ENCODE measurements at places on chromosomes 6 and 20.

DNA sequence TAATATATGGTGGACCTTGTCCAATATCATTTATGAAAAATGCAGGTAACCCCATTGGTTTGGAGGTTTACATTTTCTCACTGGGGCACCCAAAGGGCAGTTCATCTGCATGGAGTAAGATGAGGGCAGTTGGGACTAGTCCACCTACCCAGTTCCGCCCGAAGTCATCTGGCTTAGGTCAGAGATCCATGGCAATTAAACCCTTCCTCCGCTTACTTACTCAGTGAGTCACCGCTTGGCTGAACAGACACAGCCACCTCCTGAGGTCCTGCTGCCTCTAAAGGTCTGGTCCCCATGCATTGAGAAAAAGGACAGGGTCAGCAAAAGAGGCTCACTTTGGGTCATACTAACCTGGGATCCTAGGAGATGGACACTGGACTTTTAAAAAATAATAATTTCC is 102.9 kb upstream of the PRL start:
- DNase-seq, result no peak

DNA sequence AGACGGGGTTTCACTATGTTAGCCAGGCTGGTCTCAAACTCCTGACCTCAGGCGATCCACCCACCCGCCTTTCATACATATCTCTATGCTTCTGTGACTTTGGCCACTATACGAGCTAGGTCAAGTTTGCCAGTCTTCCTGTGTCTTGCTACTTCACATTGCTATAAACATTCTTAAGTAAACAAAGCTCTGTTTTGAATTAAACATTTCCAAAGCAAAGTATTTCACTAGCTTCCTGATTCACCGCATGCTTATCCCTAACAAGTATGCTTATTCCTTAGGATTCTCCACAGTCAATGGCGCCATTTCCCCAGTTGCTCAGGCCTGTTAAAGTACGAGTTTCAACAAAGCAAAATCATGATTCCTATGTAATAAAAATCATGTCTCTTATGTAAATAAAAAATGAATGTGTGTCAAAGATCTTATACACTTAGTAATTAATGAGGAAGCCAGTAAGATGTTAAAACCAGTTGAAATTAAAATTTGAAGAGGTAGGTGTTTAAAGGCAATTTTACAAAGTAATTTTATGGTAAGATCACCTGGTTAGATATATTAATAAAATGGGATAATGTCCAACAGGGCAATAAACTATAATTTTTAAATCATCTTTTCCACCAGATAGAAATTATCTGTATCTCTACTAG is 88.5 kb downstream of the PRKN start:
- DNase-seq, result no peak

DNA sequence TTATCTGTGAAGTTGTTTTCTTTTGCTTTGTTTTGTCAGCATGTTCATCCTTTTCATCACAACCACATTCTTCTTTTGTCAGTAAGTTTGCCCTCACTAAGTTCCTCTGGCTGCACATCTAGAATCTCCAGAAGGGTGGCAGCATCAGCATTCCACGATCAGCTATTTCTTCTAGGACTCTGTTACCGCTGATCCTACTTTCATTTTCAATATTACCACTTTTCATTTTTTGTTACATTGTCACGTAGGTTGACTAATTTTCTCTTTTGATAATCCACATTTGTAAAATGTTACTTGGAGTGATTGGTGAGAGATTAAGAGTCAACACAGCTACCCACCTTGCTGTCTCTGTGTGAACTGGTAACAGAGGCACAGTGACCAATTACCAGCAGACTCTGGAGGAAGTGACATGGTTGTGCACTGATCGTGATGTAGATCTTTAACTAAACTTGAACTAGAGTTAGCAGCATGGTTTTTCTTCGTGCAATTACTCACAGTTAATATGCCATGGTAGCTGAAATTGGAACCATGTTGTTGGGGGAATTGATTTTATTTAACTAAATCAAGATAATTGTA is 307.9 kb upstream of the SLC35B3 start:
- no peak for DNase-seq

- no peak for DNase-seq
Measured at GRCh38 chr20:44746367-44747165, 901 bp downstream of the KCNK15 start.

DNA sequence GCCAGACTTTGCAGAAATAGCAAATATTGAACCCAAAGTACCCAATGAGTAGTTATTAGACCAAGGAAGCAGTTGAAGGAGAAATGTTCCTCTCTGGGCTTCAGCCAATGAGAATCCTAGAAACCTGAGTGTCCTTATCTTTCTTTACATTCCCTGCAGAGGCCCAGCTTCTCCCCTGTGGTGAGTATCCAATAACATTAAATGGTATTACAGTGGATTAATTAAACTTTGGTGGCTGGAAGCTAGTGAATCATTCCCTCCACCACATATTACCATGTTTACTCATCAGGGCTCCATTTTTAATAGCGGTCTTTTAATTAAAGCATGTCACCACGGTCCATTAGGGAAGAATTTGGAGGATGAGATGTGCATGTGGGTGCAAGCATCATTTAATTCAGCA is 74.0 kb downstream of the UNC5CL start:
- DNase-seq, result no peak

DNA sequence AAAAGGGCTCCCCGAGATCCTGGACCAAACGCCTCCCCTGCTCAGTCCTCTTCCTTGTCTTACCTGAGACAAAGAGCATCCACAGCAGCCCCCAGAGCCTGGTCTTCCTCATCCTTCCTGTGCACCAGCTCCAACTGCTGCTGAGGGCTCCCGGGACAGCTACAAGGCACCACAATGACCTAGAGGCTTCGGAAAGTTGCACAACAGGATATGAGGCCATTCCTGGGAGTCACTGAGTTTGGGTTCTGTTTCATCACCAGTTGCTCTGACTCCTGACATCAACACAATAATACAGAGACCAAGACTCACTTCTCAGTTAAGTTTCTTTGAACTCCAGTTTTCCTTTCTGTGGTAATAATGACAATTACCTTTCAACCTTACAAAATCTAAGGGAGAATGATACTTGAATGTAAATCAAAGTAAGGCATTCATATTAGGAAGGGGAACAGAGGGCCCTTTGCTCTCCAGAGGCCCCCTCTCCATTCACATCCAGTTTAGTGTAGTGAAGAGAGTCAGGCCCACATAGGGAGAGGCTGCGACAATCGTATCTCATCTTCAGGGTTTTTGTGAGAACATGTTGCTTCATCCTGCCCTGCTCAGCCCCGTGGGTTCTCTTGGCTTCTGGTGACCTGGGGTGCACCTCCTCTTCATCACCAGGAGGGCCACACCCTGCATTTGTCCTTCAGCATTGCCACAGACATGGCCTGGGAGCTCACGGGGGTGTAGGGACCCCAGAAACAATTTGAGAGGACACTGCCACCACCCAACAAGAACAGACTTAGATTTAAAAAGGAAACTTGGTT is at the start of gene TREM1:
TSS of gene TREM1 (minus strand) at position 139 of the 803 bp plus-strand sequence. CDS start at position 112, 27 bp downstream.
- DNase-seq, result peak; percentile 23

- DNase-seq, result peak; percentile 84
Measured at GRCh38 chr20:36861875-36862801, 13.8 kb upstream of the TLDC2 start.

DNA sequence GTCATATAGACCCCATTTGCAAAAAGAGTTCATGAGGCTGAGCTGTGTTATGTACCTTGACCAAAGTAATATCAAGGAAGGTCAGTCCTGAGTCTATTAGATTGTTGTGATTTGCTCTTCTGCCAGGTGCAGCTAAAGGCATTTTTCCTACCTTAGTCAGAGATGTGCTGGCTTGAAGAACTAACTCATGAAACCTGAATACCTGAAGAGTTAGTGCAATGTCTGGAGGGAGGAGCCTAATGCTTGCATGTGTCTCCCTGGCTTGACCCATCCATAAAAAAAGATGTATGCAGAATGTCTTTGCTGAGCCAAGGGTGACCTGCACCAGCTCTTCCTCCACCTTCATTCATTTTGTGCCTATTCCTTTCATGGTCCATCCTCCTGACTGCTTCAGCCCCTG is 742.0 kb downstream of the KIF16B start:
- no peak for DNase-seq

DNA sequence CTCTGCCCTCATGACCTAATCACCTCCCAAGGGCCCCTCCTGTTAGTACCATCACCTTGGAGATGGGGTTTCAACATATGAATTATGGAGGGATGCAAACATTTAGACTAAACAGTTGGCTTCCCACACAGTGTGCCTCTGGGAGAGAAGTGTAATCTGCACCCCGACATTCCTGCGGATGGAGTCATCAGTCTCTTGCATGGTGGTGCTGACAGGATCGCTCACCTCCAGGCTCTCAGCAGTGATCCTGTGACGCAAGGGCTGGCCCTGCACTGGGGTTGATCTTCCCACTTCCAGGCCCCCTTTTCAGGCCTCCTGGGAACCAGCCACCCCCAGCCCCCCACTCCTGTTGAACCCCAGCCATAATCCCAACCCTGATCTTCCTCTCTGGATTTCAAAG is 16.0 kb upstream of the PI16 start:
- DNase-seq, result no peak

DNA sequence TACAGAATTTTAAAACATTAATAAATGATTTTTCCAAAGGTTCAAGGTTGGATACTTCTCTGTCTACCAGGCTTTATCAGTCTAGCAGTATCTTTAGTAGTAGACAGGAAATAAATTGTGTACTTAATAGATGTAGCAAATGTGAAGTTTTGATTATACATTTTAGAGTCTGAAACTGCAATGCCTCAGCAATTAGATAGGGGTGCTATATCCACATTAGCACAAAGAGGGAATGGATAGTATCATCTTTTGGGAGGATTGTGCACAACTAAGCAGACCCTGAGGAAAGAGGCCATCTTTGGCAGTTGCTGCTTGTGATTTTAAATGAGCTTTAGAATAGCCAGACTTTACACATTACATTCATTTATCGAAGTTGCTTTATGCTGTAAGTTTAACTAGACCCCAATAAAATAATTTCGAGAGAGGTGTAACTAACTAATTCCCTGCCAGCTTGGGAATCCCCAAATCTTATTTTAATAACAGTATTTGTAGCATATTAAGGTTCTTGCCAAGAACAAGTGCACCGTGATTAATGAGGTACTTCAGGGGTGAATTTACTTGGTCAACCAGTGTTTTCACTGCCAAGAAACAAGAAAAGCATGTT is 2.8 kb downstream of the KCNQ5 start:
- no peak for DNase-seq

GRCh38 chr6:16080204-16080603 is 48.7 kb upstream of the MYLIP start:
- DNase-seq, result no peak

DNA sequence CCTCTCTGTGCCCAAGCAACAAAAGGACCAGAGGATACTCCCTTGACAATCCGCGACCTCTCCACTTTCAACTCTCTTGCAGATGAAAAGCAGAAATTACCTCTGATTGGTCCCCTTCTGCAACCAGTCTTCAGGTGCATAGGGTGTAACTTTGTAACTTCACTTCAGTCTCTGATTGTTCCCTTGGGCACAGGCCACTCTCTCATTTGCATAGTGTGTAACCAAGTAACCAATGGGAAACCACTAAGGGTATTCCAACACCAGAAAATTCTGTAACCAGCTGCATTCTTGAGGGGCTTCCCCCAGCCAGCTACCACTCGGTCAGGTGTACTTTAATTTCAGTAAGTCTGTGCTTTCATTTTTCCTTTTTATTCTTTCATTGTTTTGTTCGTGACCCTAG is 4.4 kb upstream of the RAET1L start:
- no peak for DNase-seq

DNA sequence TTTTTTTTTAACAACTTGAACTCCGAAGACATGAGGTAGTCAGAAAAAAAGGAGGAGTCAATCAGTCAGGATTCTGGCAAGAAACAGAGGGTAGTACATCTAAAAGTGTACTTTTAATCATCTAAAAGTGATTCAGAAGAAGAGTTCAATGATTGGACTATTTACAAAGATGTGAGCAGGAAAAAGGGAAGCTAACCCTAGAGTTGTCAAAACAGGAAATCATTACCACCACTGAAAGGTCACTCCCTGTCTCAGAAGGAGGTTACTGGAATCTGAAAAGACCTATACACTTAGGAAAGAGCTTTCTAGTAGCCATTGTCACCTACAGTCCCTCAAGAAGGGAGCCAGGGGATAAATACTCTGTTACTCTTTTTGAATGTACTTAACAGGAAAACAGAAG is 16.7 kb upstream of the LMBRD1 start:
- DNase-seq, result no peak

GRCh38 chr6:13559251-13559650 is 15.2 kb upstream of the SIRT5 start:
- no peak for DNase-seq

GRCh38 chr20:40763646-40764295 is 74.7 kb upstream of the MAFB start:
- DNase-seq, result no peak

- DNase-seq, result no peak
Measured at GRCh38 chr6:111254779-111255166, 167.5 kb downstream of the SLC16A10 start.

DNA sequence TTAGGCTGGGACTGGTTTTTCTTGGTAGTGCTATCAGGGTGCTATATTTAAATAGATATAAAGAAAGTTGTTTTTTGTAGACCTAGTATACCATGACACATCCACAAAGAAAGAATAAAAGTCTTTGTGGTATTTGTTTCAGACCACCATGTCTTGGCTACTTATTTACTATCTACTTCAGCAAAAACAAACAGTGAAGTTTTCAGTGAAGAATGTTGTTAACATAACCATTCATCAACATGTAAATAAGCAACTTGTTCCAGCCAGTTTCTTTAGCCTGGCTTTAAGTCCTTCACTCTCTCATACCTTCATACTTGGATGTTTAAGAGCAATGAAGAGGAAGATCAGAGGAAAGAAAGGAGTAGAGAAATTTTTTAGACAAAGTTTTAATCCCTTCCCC is 624.1 kb downstream of the CD109 start:
- DNase-seq, result no peak

DNA sequence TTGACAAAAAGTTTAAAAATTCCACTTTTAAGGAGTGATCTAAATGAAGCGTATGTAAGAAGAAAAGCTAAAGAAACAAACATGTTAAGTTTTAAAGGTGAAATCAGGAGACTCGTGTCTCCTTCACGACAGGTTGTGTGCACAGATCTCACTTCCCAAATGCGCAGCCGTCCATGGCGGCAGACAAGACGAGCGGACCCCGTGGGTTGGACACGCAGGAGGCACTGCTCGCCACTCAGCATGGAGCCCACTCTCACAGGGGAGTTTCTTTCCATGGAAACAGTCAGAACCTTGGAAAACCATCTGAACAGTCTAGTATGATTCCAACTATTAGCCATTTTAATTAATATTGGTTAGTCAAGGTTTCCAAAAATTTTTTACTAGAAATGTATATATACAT is 48.9 kb downstream of the WDR27 start:
- DNase-seq, result no peak

Measured in mucosa of descending colon (tissue), 3 donors.